ENCODE measurements at places on chromosomes 1 and 21.

- no peak for DNase-seq
These were observed 40.9 kb downstream of the STX6 start for GRCh38 chr1:180981596-180982387.

- peak; percentile 58 for DNase-seq
These were observed 4.7 kb downstream of the DNALI1 start for GRCh38 chr1:37561133-37562132.

DNA sequence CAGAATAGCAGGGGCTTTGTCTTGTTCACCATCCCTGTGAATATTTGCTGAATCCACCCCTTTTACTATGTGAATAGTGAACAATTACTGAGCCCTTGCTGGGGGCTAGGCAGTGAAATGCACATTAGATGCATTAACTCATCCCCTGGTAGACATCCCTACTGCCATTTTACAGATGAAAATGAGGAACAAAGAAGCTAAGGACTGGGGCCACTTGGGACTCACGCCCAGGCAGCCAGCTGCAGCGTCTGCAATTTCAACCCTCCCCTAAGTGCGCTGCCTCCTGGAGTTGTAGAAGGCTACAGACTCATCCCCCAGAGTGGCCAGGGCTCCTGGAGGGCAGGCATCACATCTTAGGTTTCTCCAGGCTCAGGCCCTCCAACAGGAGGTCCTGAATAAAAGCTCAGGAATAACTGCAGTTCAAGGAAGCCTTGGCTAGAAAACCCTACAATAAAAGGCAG is 31.6 kb downstream of the CAPZB start:
- DNase-seq = no peak

DNA sequence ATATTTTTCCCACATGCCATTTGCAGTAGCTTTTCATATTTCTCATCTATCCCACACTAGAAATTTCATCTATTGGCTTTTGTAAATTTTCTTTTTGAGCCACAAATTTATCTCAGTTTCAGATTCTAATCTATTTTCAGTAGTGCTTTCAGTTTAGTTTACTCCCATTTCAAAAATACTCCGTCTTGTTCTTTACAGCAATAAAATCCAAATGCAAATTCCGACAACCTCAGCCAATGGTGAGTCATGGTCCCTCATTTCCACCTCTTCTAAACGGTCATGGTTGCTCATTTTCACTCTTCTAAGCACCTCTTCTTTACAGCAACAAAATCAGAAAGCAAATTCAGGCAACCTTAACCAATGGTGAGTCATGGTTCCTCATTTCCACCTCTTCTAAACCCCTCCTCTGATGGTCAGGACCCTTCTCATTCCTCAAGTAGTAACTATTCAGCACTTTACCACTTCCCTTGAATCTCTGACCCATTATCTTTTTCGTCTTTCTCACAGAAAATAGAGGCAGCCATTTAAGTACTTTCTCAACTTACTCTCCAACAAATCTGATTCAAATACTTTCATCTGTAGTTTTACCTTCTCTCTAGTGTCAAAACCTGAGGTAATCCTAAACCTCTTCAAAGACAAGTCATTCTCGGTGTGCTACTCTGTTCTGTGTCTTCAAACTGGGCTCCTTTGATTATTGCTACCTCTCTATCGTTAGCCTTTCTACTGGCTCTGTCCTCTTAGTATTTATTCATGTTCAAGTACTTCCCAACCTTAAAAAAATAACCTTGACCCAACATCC is 34.4 kb downstream of the C21orf91 start:
- DNase-seq = no peak

GRCh38 chr1:2294725-2295078 is 66.6 kb downstream of the SKI start:
- DNase-seq = no peak

- DNase-seq = no peak
These were observed 55.7 kb upstream of the NADK start for GRCh38 chr1:1833916-1834325.

- DNase-seq = no peak
These were observed 16.5 kb downstream of the PODN start for GRCh38 chr1:53078333-53079101.

- DNase-seq = no peak
These were observed 34.7 kb downstream of the STYXL2 start for GRCh38 chr1:167128261-167129227.

DNA sequence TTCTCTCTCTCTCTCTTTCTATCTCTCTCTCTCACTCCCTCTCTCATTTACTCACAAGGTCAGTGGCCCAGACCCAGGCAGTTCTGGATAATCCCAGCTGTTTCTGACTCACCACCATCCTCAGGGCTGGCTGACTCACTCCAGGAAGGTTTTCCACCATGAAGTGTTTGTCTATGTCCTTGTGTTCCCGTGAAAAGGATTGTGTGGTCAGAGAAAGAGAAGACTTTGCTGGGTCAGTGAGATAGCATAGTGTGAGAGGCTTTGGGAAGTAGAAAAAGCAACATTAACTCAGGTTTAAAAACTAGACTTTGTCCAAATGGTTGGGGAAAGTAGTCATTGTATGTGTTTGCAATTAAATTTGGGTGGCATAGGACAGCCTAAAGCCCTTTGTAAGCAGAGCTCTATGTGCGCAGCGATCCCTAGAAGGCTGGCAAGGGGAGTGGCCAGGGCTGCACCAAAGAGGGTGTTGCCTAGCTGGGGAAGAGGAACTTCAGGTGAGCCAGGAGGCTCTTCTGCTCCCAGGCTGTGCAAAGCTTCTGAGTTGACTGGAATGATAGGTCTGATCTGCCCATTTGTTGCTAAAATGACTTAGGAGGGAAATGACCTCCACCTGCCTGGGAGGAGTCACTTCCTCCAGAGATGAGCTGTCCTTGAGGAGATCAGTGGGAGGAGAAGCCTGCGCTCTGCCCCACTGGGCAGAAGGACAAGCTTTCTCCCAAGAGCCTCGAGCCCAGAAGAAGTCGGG is 4.9 kb upstream of the CAPN2 start:
- peak; percentile 99 for DNase-seq

GRCh38 chr1:173853074-173853473 is 14.7 kb downstream of the GAS5 start:
- DNase-seq = peak; percentile 89

GRCh38 chr1:15158506-15159165 is 5.1 kb downstream of the TMEM51 start:
- DNase-seq = peak; percentile 79

- DNase-seq = no peak
These were observed 35.1 kb downstream of the PCSK9 start for GRCh38 chr1:55074455-55074854.

DNA sequence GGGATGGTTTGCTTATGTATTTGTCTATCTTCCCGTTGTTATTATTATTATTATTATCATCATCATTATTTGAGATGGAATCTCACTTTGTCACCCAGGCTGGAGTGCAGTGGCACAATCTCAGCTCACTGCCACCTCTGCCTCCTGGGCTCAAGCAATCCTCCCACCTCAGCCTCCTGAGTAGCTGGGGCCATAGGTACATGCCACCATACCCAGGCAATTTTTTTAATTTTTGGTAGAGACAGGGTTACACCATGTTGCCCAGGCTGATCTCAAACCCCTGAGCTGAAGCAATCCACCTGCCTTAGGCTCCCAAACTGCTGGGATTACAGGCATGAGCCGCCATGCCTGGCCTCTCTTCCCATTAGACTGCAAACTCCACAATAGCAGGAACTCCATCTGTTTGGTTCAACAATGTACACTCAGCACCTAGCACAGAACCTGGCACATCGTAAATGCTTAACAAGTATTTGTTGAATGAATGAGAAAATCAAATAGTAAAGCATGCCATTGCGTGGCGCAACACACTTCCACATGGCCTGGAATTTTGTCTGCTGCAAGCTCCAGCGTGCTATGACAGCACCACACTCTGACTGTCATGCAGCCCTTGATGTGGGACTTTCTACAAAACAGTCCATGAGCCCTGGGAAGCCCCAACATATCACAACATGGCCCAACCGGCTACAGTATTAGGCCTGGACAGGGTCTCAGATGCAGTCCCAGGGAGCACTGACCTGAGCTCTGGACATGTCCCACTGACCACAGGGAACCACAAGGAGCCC is 3.8 kb upstream of the TINAGL1 start:
- peak; percentile 85 for DNase-seq

GRCh38 chr1:37473431-37474045 is 842 bp upstream of the ZC3H12A start:
- DNase-seq = peak; percentile 36

GRCh38 chr21:34965200-34966174 is 83.6 kb downstream of the RUNX1 start:
- peak; percentile 90 for DNase-seq

GRCh38 chr1:56541408-56541807 is 38.0 kb downstream of the PLPP3 start:
- DNase-seq = no peak

All from EH (cell line).